T-helper 1 cell (primary cell): ENCODE measurements at places on chromosomes 7 and 10.

GRCh38 chr7:33604056-33604455 is 301.3 kb upstream of the BMPER start:
- DNase-seq = no peak

GRCh38 chr10:87915406-87915805 is 52.0 kb downstream of the PTEN start:
- no peak for DNase-seq

GRCh38 chr10:30784897-30785605 is 155.5 kb upstream of the LYZL2 start:
- DNase-seq = peak; percentile 18

DNA sequence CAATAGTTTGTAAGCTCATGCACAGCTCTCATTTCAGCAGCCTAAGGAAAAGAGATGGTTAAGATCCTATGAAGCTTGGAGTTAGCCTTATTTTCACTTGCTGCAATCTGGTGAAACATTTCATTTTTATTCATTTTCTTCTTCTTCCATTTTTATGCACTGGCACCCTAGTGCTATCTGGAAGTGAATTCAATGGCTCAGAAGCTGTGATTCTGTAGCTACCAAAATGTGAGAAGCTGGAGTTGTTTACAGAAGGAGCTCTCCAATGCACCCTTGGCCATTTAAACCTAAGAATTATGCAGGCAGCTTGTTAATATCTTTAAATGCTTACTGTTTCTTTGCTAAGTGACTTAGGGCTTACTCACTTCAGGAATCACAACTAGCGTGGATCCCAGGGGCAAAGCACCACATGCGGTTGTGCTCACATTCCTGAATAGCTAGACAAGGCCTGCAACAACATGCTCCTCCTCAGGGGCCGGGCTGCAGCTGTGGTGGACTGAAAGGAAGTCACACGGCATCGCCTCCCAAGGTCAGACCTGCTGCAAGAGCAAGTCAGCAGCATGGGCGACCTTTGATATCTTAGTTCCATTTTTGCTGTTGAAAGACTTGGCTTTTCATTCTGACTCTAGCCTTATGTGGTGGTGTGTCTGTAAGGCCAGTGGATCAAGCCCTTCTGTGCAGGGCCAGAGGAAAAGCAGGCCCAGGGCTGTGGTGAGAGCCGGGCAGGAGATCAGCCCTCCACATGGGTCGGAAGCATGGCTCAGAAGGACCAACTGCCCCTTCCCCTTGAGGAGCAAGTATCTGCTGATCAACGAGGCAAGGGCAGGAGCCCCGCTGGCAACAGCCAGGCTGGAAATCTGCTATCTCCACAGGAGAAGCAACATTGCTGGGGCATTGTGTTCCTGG is 91.9 kb upstream of the MBL2 start:
- no peak for DNase-seq

DNA sequence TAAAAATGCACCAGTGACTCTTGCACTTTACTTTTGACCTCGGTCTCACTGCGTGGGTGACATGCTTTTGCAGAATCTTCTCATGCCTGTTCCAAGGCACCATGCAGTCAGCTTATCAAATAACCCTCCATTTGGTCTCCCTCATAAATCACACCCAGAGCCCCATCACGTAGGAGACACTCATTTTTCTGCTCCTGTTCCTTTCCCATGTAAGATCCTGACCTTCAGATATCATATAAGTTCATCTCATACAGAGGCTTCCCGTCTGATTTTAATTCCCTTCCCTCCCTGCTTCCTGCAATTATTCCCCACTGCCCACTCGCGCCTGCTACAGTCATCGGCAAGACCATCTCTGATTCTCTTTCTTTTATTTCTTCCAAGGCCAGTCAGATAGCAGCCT is 1226.3 kb upstream of the AUTS2 start:
- DNase-seq = no peak

DNA sequence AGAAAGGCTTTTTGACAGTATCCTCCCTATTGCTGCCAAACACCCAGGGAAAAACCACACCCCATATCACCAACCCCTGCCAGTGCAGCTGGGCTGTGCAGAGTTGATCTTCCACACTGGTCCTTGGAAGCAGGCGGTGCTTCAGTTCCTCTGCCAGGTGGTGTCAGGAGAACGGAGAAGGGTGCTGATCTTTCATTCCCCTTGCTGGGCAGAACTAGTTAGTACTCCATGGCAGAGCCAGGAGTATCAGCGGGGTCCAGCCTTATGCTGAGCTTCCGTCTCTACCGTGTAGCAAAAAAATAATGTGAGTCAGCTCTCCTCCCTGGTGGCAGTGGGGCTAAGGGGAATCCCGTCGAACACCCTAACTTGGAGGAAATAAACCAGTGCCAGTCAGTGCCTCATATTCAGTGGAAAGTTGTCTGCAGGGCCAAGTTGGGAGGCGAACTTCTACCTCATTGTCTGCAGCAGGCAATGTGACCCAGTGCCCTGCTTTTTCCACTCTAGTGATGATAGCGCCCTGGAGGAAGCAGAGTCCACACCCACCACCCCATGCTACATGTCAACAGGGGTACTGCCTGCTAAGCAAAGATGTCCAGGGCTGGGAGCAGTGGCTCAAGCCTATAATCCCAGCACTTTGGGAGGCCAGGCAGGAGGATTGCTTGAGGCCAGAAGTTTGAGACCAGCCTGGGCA is 175.4 kb downstream of the AUTS2 start:
- no peak for DNase-seq

GRCh38 chr7:117020591-117020973 is 67.3 kb downstream of the ST7 start:
- DNase-seq = no peak

DNA sequence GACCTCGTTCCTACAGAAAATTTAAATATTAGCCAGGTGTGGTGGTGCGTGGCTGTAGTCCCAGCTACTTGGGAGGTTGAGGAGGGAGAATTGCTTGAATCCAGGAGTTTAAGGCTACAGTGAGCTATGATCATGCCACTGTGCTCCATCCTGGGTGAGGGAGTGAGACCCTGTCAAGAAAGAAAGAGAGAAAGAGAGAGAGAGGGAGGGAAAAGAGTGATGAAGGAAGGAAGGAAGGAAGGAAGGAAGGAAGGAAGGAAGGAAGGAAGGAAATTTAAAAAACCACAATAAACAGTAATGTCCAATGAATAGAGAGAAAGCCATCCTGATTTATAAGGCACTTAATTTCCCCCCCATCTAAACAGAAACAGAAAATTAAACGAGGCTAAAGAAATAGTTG is 9.4 kb downstream of the MYPN start:
- DNase-seq = no peak

GRCh38 chr10:129323879-129324278 is 143.2 kb upstream of the MGMT start:
- no peak for DNase-seq

DNA sequence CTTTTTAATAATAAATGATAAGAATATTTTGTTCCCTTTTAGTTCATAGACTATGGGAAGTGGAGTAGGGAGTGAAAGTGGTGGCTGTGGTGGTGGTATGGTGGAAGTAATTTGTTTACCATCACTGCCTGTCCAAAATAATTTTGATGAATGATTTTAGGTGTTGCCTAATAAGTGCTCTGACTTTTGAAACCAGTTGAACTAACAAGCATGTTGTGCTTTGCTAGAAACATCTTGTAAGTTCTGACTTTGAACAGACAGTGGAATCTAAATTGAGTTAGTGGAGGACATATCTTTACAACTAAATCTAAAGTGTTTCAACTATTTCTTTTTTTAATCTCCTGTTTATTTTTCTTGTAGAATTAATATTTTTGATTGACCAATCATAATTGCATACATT is 49.7 kb downstream of the ZEB1 start:
- no peak for DNase-seq

DNA sequence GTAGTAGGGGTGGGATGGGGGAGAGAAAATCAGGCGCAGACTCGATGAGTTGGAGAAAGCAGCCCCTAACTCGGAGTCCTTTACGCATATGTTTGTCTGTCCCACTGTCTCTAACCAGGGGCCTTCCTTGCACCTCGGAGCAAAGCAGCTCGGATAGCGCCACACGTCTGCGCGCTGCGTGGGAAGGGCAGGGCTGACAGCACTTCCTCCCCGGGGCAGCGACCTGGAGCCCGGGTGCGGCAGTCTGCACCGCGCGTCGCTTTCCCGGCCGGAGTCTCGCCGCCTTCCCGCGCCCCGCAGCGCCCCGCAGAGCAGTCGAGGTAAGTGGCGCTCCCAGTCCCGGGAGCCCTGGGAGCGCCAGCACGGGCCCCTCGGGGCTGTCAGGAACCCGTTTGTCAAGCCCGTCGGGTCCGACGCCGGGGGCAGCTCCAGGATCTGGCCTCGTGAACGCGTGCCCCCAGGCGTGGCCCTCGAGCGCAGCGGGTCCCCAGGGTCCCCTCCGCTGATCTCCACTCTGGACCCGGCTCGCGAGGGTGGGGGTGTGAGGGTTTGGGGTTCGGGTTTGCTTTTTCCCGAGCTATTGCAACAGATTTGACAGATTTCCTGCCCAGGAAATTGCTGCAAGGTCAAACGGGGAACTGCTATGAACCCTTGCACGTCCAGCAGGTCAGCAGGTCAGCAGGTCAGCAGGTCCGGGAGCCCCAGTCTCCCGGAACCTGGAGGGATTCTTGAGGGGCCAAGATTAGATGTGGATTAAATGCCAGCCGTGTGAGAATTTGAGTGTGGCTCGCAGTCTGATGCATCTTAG is 597 bp downstream of the APBB1IP start:
- peak; percentile 39 for DNase-seq

GRCh38 chr7:50300336-50300735 is 4.2 kb upstream of the IKZF1 start:
- no peak for DNase-seq

DNA sequence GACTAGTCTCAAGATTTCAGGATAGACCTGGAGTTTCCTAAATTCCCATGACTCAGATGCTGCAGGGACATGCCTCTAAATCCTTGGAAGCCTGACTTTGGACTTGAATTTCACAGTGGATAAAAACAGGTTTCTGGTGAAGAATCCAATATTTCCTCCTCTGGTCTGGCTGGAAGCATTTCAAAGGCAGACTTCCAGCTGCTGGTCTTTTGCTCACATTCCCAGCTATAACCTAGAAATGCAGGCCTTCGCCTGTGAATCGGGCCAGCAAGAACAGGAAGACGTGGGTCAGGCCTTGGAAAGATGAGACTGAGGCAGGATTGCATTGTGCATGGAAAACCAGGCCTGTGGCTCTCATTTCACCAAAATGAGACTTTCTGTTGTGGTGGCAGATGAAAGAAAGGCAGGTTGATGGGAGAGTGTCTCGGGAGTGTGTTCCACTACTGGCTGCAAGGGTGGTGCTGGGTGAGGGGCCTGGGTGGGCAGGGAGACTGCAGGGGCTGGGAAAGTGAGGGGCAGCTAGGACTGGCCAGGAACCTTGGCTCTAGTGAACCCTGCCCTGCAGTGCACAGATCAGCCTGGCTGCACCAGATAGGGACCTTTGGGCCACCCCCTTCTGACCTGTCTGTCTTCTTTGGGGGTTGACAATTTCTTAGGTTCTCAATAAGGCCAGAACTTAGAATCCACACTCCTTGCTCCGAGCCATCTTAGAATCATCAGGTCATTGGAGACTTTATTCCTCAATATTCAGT is 488.8 kb upstream of the MKI67 start:
- DNase-seq = no peak

- DNase-seq = no peak
Observed at GRCh38 chr7:4549681-4550080, 132.4 kb upstream of the FOXK1 start.

GRCh38 chr7:30996883-30997282 is 33.1 kb downstream of the GHRHR start:
- DNase-seq = no peak

DNA sequence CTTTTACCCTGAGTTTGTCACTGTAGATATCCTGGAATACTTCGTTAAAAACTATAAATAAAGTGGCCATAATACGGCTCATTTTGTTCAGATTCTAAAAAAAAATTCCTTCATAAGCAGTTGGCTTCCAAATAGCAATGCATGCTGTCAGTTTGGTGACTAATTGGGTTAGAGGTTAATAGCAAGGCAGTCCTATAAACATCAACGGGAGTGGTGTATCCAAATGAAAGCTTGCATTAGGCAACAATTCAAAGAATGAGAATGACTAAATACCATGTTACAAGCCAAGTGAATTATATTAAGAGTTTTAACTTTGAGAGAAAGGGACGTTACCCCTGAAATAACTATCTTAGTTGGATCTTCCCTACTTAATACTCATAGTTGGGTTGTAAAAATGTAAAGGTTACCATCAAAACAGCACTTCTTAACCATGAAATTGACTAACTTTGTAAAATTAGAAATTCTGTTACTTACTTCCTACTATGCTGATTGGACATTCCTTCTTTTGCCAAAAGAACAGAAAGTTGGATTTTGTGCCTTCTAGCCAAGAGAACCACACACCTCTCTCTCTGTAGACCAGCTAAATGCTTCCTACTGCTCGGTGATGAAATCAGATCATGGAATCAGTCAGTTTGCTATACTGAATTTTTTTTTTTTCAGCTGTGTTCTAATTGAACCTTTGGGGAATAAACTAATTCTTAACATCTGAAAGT is 98.0 kb downstream of the KAT6B start:
- DNase-seq = no peak

- DNase-seq = no peak
Observed at GRCh38 chr10:78462176-78462575, 428.5 kb downstream of the RPS24 start.
